ENCODE measurements at places on chromosomes 1 and 21.

DNA sequence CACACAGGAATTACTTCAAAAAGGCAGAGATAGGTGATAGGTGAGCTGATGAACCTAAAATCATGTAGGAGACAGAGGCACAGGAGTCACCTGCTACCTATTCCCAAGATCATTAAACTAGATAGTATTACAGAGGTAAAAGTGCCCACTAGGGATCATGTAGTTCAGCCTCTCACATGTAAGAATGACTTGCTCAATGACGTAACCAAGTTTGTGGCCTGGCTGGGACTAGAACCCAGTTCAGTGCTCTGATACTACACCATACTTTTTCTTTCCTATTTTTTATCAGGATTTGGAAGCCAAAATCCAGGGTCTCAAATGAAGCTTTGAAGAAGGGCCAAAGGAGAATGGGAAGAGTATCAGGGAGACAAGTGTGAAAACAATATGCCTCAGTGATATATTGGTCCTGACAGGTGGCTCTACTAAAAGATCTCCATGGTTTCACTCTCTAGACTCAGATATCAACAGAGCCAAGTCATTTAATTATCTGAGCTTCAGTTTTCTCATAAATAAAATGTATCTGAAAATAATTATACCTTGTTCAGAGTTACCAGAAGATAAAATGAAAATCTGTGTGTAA is 87.3 kb upstream of the SLFNL1 start:
- no peak for DNase-seq

DNA sequence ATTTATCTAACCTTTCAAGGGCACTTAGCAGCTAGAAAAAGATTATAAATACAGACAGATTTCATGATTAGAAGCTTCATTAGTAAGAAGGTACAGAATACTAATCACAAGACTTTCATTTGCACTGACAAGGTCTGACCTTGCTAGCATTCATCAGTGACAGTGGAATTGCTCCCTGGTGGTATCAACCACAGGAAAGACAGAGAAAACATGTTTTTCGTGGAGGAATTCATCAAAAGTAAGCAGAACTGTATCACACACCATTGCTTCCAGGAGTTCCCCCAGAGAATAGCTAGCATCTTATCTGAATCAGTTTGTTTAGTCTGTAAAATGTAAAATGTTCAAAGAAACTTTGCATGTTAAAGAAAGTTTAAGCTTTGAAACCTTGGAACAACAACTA is 20.6 kb upstream of the CRB1 start:
- DNase-seq = no peak

- no peak for DNase-seq
Observed at GRCh38 chr1:236654957-236655356, 31.3 kb upstream of the ACTN2 start.

DNA sequence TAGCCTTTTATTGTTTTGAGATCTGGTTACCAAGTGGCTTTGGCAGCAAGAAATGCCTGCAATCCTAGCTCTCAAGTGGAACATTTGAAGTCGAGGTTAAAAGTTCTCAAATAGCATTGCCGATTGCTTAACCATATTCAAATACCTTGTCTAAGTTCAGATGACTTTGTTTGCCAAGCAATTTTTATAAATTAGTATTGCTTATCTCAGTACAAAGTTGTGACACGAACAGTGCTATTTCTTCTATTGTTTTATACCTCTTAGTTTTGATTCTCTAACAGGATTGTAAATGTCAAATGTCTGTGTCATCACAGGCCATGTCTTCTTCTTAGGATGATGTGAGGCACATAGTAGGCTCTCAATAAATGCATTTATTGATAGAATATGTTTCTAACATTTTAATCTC is 633.3 kb downstream of the PTPRC start:
- no peak for DNase-seq

DNA sequence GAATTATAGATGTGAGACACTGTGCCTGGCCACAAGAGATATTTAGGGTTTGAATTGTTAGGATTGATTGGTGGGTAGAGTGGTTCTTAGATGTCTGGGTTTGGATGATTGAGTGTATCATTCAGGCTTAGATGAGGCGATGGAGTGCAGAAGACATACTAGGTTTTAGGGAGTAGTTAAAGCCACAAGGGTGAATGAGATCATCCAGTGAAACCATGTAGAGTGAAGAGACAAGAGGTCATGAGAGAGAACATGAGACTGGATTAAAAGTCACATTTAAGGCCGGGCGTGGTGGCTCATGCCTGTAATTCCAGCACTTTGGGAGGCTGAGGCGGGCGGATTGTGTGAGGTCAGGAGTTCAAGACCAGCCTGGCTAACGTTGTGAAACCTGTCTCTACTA is 37.2 kb downstream of the ZFYVE9 start:
- no peak for DNase-seq

DNA sequence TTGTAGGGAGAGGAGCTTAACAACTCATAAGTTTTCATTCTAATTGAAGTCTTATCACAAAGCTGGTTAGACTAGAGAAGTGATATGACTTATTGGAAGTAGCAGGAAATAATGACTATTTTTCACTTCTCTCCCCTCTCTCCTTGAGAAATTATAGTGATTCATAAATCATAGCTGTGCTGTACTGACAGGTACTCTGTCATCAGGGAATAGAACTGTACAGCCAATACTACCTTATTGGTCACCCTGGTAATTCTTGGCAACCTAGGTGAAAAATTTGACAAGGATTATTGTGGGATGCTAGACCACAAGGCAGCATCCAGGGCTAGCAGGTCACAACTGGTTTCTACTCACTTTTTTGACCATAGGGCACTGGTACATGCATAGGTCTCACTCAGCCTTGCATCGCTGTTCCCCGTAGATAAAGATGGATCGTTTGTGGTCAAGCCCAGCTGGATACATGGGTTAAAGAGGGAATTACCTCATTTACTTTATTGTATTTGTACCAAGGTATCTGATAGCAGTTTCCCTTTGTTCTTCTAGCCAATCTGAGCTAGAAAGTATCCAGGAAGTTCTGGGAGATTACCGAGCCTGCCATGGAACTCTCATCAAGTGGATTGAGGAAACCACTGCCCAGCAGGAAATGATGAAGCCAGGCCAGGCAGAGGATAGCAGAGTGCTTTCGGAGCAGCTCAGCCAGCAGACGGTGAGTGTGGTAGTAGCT is 113.6 kb downstream of the MACF1 start:
- DNase-seq = no peak

DNA sequence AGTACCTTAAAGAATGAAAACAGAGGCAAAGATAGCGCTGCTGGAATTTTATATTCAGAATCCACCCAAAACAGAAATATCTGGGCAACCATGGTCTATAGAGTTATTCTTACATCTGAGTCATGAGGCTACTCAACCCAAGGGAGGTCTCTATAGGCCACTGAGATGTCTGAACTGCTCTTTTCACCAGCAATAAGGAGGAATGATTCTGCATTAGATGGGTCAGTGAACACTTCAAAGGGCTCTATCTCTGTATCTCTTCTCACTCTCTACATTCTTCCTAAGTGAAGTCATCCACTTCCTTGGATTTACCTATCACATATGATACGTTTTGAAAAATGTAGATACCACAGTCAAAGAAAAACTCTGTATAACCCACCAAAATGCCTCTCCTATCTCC is 90.2 kb upstream of the NGF start:
- DNase-seq = no peak

DNA sequence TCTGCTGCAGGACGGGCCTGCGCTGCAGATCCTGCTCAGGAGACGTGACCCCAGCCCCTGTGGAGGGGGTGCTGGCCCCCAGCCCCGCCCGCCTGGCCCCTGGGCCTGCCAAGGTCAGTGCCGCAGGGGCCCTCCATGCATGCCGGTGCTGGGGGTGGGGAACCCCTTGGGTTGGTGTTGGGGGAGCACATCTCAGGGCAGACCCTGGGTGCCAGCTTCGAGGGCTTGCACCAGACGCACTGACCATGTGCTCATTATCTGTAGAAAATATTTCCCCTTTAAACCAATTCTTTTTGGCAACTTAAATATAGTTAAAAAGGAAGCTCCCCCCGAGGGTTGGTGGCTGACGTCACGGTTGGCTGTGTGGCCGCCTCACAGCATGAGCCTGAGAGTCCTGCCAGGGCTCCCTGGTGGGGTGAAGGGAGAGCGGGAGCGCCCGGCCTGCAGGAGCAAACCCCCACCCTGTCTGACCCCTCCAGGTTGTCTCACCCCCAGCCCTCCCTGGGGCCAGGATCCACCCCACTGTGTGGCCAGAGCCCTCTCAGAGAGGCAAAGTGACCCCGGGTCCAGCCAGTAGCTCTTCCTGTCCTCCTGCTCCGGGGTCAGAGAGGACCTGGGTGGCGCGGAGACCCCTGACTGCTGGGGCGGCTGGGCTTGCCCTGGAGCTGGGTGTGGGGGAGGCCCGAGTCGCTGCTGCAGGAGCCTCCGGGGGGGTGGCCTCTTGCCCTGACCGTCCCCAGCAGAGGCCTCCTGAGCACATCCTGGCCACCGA is 5.3 kb upstream of the PFKL start:
- peak; percentile 9 for DNase-seq

DNA sequence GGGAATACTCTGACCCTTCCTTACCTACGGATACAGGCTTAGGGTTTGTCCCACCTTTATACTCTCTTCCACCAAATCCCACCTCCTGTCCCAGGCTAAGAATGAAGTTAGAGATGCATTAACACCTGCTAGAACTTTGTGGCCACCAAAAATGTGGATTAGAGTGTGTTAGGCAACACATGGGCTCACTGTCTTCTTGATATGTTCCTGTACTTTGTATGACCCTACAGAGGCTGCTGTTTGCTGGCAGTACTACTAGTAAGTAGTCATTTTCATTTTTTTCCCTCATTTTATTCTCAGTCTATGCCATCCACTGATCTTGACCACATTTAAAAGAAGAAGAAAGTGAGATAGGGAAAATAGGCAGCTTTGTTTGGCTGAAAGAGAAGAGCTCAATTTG is 21.0 kb upstream of the TMEM39B start:
- DNase-seq = no peak

GRCh38 chr1:29050166-29050565 is 73.5 kb downstream of the TMEM200B start:
- DNase-seq = no peak

GRCh38 chr1:12552951-12553921 is 64.8 kb downstream of the DHRS3 start:
- DNase-seq = no peak

DNA sequence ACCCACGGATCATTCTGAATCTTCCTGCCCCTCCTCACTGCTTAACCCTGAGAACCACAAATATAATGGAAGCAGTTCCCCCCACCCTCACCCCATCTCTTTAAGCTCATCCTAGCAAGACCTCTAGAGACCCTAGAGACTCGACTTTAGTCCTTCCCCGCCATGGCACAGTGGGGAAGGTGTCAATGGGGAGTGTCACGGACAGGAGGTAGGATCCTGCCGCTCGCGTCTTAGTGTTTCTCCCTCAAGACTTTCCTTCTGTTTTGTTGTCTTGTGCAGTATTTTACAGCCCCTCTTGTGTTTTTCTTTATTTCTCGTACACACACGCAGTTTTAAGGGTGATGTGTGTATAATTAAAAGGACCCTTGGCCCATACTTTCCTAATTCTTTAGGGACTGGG is 677 bp upstream of the PMF1 start:
- no peak for DNase-seq

- DNase-seq = no peak
Observed at GRCh38 chr1:118927427-118928187, 60.5 kb downstream of the TBX15 start.

- no peak for DNase-seq
Observed at GRCh38 chr1:41030872-41031616, 9.5 kb upstream of the SLFNL1 start.

DNA sequence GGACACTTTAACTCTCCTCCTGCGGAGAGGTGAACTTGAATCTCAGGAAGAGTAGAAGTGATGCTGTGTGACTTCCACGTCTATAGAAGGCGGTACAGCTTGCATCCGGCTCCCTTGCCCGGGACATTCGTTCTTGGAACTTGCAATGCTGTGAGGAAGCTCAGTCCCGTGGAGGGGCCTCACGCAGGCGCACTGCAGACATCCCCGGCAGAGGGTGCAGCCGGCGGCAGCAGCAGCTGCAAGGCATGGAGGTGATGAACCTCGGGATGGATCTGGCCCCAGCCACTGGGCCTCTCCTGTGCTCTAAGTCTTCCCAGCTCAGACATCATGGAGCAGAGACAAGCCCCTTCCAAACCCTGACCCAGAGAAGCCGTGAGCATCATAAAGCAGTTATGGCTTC is 61.8 kb upstream of the SOD1 start:
- no peak for DNase-seq

GRCh38 chr1:19735440-19736127 is 64.1 kb downstream of the TMCO4 start:
- no peak for DNase-seq

DNA sequence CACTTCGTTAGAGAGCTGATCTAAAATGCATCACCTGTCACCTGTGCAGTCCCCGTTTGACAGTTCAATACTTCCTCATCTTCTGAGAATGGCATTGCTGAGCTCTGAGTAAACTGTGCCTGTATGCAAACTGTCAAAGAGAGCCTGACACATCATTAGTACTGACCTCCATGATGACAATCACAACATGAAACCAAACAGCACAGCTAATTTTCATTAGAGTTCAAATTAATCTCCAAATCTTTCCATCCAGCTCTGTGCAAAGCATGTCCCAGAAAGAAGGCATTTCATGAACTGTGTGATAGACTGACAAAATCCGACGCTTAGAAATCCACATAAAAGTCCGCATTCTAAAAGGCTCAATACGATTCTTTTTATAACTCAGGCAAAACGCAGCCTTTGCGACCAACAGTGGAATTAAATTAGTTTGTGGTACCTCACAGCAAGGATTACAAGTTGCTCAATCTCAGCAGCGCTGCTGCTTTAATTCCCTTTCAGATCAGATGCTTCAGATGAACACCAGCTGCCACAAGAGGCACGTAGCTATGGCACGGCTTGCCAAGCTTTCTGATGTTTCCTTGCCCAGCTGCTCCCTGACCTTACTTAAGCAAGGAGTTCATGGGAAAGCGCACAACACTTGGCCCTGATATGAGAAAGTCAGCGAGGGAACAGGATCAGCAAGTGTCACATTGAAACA is 765.5 kb upstream of the PRMT6 start:
- no peak for DNase-seq

- no peak for DNase-seq
Observed at GRCh38 chr1:23865543-23865930, 2.6 kb downstream of the FUCA1 start.

GRCh38 chr1:79791488-79792218 is 785.1 kb upstream of the ADGRL4 start:
- DNase-seq = no peak

DNA sequence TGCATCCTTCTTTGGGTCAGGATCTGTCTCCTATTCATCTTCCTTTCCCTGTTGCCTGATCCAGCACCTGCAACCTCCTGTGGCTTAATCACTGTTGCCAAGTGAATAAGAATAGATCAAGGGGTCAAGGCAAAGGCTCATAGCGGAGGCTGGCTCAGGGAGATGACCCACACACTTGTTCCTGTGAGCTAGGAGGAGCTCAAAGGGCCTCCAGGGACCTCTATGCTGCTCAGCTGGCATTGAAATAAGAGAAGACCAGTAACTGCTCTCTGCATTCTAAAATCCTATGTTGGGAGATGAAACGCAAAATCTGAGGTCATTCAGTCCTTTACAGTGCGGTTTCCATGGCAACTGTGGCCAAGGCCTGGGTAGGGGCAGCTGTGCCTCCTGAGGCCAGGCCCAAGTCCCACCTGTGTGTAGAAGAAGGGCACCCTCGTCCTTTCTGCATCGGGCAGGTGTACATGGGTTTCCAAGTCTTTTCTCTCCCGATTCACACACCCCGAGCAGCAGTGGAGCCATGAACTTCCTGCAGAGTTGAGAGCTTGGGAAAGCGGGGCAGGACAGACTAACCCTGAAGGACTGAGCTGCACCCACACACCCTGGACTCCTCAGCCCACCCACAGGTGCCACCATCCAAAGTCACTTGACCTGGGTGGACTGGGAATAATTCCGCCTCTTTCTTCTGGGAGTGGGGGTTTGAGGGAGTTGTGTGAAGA is 27.8 kb upstream of the STUM start:
- DNase-seq = no peak

- DNase-seq = no peak
Observed at GRCh38 chr21:46092811-46093667, 4.9 kb upstream of the COL6A2 start.

Measured in CD4-positive, alpha-beta T cell treated with Interleukin-17A for 1 hour (primary cell).